ENCODE measurements at places on chromosomes 3 and 15.

DNA sequence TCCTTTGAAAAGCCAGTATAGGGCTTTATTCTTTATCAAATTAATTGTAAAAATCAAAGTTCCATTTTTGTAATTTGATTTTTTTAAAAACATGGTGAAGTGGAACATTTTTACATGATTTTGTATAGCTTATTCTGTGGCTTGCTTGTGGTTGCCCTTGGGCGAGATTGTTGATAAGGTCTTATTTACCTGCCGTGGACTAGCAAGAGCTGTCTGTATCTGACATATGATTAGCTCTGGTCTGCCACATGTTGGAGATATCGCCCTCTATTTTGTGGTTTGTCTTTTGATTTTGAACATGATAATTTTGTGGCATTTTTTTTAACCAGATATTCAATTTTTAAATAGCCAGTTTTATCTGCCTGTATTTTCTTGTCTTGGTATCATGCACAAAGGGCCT lies 844 bp downstream of the PRR23E start:
- no peak for DNase-seq

- peak; percentile 34 for DNase-seq
These were observed 738 bp downstream of the ACAP2 start for GRCh38 chr3:195441992-195442572.

DNA sequence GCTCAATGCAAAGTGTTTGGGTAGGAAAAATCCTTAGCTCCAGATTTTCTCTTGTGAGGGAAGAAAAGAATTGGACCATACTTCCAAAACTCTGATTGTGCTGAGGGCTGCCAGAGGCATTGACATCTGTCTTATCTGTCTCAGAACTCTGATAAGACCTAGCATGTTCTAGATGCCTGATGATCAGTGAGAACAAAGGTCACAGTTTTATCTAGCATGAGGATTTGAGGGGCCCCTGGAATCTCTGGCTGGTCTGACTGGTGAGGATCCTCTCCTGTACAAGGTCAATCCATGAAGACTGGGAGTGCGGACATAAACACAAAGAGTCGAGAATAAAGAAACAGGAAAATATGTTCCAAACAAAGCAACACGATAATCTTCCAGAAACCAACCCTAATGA lies 40.1 kb downstream of the GPR149 start:
- no peak for DNase-seq

DNA sequence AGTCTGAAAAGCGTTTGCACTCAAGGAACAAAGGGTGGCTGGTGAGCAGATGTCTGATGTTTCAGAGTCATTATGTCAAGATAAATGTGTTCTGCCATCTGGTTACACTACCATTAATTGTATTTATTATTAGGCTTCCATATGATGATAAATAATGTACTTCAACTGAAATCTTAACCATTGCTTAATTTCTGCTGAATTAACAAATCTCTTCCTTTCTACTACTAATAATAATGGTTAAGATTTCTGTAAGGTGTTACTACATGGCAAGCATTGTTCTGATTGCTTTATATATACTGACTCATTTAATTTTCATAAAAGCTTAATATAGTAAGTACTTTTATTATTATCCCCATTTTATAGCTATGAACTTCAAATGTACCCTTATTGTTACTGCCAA lies 68.4 kb upstream of the GALNT15 start:
- DNase-seq: no peak

GRCh38 chr15:48856942-48857341 lies 21.0 kb upstream of the EID1 start:
- peak; percentile 68 for DNase-seq

GRCh38 chr3:82741346-82741745 lies 979.9 kb upstream of the GBE1 start:
- DNase-seq: no peak

- DNase-seq: no peak
These were observed 275.5 kb downstream of the SHOX2 start for GRCh38 chr3:157830556-157831236.

GRCh38 chr3:148068466-148068865 lies 629.2 kb upstream of the AGTR1 start:
- no peak for DNase-seq
